Activated gamma-delta T cell treated with Interleukin-2 at 50 U/mL for 16 hours (primary cell): ENCODE measurements at places on chromosomes 11 and 22.

GRCh38 chr22:48478124-48478523 is 1349.5 kb downstream of the BRD1 start:
- DNase-seq: no peak

DNA sequence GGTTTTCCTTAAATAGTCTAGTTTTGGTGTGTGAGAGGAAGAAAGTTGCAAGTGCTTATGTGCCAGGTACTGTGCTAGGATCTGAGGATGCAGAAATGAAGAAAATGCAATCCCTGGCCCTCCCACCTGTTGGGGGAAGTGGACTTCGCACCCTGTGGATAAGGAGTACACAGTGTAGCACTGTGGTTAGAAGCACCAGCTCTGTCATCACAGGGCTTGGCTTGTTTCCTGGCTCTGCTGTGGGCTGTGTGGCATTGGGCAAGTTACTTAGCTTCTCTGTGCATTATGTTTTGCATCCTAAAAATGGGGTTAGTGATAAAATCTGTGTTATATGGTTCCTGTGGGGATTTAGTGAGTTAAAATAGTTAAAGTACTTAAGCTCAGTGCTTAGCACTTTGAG is 68.2 kb downstream of the ENDOD1 start:
- no peak for DNase-seq

GRCh38 chr11:122517403-122518379 is 137.8 kb upstream of the UBASH3B start:
- no peak for DNase-seq

- DNase-seq: no peak
Measured at GRCh38 chr22:36540867-36541642, 12.1 kb upstream of the EIF3D start.

DNA sequence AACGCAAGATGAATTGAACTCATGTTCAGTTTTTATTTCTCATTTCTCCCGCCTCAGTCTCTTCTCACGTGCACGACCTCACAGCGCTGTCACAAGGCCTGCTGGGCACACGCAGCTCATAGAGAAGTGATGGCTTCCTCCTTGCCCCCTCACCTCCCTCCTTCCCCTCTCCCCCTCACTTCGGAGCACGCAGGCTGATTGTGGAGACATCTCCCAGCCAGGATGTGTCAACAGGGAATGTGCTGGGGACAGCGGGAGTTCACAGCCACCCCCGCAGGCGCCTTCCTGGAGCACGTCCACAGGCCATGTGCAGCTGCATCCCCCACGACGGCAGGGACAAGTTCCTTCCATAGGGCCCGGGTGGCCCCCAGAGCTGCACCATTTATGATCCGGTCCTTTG is 29.1 kb upstream of the KRTAP5-6 start:
- no peak for DNase-seq

- DNase-seq: peak; percentile 71
Measured at GRCh38 chr22:39960791-39961746, 872 bp downstream of the TMA7B start.

DNA sequence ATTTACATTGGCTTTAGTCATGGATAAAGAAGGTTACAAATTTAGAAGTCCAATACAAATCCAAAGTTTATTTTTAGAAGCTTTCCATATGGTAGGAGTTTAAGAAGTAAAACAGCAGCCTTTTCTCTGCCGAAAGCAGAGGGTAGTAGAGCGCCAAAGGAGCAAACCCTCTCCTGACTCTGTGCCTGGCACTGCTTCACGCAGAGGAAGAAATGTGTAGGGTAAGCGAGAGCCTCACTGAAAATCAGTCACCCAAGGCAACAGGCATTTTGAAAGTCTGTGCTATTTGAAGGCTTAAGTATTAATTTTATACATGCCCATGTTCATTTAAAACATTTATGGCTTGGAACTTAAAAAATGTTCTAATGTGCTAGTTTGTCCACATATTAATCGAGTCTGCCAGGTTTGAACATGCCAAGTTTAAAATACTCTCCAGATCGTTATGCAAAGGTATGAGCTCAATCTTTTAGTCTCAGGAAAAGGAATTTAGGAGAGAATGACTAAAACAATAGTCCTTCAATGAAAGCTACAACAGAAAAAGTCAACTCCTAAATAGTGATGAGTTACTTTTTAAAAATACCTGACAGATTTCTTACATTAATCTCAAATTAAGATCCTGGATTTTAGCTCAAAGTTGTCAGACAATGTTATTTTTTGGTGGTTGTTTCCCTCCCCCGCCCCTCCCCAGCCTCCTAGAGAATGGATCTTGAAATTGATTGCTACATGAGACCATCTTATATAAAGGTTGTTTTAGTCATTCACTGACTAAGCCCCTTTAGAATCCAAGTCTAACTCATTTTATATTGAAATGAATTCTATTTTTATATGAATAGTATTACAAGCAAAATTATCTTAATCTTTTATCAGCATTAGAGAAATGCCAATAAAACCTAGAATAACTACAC is 38.7 kb downstream of the MRTFA start:
- DNase-seq: no peak

DNA sequence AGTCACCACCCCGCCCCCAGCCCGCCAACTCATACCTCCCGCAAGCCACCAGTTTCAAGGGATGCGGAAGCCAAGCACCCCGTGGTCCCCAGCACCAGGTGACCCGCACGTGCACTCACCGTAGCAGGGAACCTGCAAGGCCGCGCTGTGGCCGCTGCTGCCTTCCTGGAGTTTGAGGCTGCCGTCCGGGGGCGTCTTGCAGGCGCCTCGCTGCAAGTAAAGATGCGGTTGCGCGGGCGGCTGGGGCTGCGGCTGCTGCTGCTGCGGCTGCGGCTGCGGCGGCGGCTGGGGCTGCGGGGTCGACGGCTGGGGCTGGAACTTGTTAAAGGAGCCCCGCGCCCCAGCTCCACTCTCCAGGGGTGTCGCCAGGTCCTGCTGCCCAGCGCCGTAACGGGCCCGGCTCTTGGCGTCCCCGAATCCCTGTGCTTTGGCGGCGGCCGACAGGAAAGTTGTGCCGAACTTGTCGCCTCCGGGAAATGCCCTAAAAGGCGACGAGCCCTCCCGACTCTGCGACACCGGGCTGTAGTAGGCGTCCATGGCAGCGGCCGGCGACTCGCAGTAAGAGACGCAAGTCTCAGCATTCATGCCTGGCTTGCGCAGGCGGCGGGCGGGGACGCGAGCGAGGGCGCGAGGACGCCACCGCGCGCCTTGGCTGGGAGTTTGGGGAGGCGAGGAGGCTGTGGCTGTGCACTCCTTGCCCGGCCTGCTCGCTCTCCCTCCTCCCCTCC is at the start of gene ALX4:
TSS of gene ALX4 (minus strand) at position 662 of the 728 bp plus-strand sequence. CDS start at position 585, 77 bp downstream.
- DNase-seq: no peak

DNA sequence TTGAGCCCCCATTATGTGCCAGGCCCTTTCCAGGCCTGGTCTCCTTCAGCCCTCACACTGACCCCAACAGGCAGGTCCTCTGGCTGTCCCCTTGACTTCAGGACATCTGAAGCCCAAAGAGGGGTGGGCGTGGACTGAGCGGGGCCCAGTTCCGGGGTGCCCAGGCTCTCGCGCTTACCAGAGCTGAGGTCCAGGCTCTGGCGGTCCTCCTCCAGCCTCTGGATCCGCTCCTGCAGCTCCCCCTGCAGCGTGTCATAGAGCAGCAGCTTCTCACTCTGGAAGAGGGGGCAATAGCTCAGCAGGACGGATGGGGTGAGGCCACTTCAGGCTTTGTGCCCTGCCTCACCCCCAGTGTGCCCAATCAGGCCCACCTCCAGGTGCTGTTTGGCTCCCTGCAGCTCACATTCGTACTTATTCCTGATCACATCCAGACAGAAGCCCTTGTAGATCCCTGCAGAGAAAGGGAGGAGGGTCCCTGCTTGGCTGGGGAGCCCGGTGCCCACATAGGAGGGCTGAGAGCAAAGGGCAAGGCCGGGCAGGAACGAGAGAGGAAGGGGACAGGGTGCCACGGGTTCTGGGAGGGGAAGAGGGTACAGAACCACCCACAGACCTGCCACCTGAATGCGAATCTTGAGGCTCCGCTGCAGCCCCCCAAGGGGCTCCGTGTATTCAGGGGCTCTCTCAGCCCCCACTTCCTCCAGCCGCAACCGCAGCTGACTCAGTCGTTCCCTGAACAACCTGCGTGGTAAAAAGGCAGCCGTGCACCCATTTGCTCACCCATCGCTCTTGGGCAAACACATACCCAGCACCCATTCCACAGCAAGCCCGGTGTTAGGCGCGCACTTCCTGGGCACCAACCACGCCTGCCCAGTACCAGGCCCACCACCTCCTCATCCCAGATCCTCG is 4.1 kb downstream of the BRMS1 start:
- no peak for DNase-seq

- no peak for DNase-seq
Measured at GRCh38 chr11:42625757-42626665, 685.8 kb upstream of the API5 start.

- DNase-seq: peak; percentile 34
Measured at GRCh38 chr11:118607401-118608359, at the start of gene PHLDB1. PHLDB1 (plus strand) TSS chr11:118607615; CDS start chr11:118613837, 6,222 bp downstream.

DNA sequence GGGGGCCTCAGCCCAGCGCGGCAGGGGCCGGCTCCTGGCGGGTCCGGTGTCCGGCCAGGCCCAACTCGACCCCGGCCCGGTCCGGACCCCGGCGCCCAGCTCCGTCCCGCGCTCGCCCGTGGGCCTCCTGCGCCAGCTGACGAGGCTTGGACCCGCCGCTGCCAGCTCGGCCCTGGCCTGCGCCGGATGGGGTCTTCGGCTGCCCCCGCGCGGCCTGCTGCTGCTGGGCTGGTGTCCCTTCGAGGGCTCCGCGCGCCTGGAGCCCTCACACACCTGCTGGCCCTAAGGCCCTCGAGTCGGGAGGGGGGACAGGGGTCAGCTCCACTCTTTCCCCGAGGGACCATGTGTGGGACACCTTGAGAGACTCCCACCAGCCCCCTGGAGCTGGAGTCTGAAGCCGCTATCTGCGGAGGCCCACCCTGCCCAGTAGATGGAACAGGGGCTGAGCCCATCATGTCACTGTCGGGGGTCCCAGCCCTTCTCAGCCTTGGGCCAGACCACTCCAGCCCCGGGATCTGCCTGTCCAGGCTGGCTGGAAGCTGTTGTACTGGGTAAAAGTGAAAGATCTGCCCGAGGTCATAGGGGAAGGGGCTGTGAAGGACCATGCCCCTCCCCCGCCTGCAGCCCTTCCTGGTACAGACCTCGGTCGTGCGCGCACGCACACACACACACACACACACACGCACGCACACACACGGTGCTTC is 768 bp upstream of the CDKN1C start:
- DNase-seq: no peak

- no peak for DNase-seq
Measured at GRCh38 chr11:113572136-113572735, 97.0 kb upstream of the DRD2 start.

- DNase-seq: no peak
Measured at GRCh38 chr11:88307749-88308425, 29.6 kb downstream of the CTSC start.

- no peak for DNase-seq
Measured at GRCh38 chr22:40449676-40450035, 79.3 kb downstream of the SGSM3 start.

DNA sequence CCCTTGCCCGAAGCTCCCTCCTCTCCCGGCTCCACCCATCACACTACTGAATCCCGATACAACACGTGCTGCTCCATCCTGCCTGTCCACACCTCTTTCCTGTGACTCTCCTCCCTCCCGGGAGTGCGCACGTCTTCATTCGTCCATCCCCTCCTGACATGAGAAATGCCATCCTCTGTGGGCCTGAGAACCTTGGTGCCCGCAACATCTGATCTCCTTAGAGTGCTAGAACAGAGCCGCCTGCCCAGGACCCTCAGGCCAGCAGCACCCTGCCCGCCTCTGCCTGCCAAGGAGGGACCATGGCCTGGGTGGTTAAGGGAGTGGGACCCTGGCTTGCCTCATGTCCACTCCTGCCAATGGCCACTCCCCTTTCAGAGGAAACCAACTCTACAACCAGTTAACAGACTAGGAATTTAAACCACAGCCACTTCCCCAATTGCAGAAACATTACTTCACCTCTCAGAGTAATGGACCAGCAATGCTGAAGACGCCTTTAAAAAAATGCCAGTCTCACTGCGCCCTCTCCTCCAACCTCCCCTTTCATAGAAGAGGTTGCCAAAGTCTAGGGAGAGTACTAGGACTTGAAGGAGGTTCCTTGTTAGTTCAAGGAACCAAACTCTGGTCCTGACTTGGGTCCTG is 466.3 kb downstream of the OPCML start:
- no peak for DNase-seq

GRCh38 chr22:18050065-18050464 is 25.7 kb upstream of the MICAL3 start:
- no peak for DNase-seq

- no peak for DNase-seq
Measured at GRCh38 chr11:69862797-69863543, 43.8 kb upstream of the FGF3 start.

- no peak for DNase-seq
Measured at GRCh38 chr22:41933411-41934177, 7.0 kb upstream of the TNFRSF13C start.

DNA sequence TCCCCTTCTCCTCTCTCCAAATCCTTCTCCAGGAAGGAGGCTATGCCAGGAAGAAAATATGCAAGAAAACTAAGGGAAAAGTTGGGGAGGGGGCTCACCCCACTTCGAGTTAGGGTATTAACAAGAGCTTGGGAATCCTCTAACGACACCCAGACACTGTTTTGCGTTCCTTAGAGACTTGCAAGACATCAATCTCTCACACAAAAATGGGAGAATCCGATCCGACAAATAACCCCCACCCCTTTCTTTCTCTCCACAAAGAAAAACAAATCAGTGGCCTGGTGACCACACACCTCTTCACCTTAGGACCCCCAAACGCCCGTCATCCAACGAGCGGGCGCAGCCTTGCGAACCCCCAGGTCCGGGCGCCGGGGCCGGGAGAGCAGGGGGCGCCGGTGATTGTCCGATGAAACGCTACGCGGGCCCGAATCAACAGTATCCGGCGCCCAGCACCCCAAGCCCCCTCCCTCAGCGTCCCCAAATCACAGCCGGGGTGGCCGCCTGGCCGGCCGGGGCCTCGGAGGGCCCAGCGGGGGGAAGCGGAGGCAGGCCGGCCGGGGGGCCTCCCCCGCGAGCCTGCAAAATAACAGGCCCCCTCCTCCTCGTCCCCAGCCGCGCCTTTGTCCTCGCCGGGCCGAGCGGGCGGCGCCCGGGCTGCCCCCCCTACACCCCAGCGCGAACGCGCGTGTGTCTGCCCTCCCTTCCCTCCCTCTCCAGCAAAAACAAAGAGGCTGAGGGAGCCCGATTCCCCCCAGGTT is 690 bp downstream of the CSNK1E start:
- peak; percentile 52 for DNase-seq

DNA sequence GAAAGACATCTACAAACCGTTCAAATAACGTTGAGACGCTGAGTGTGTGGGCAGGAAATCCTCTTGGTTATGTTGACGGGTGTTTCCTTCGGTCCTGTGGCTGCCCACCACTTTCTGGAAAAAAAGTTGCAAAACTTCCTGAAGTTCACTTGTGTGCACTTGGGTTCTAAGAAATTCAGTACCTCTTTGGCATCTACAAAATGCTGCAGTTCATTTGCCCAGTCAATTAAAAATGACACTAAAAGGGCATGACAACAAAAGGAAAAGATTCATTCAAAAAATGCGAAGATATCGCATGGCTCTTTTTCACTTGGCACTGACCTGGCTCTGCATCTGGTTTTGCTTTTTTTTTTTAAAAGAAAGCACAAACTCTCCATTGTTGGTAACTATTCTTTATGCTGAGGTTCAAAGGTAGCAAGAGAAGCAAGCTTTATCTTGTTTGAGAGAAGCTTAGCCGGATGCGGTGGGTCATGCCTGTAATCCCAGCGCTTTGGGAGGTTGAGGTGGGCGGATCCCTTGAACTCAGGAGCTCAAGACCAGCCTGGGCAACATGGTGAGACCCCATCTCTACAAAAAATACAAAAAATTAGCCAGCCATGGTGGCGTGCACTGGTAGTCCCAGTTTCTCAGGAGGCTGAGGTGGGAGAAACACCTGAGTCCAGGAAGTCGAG is 10.6 kb upstream of the XBP1 start:
- peak; percentile 42 for DNase-seq
